ENCODE measurements at places on chromosomes 2 and 18. TPM values are rescaled to one million over a fixed set of nuclear protein-coding genes. Genes with fewer than 3 reads are reported as not detected.

LOXHD1 gene
- not detected for total RNA-seq

GREB1 gene
- total RNA-seq = 0.62 TPM

DNA sequence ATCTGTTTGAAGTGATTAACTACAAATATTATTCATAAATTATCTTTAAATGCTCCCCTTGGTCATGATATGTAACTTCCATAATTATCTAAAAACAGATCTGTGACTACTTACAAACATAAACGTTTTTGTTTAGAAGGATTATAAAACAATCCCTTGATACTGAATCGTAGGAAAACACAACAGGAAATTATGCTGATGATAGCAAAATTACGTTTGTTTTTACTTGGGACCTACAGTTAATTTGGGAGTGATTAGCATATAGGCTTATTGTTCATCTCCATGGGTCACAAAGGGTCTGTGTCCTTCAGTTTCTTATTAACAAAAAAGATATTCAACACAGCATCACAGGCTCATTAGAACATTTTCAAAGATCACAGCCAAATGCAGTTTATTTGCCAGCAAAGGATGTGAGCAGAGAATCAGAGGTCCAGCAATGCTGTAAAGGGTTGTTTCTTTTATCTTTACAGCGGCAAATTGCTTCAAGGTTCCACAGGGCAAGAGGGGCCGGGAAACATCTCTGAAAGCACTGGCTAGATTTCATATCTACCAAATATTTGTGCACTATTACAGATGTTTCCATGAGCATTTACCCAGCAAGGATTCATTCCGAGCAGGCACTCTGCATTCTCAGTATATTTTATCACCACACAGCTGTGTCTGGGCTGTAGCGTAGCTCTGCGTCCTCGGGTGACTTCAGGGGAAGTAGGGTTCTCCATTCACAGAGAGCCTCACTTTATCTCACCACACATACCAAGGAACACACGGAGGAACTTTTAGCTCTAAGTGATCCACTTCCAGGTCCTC is 4.1 kb downstream of the CCDC195 start:
- DNase-seq = no peak

DNA sequence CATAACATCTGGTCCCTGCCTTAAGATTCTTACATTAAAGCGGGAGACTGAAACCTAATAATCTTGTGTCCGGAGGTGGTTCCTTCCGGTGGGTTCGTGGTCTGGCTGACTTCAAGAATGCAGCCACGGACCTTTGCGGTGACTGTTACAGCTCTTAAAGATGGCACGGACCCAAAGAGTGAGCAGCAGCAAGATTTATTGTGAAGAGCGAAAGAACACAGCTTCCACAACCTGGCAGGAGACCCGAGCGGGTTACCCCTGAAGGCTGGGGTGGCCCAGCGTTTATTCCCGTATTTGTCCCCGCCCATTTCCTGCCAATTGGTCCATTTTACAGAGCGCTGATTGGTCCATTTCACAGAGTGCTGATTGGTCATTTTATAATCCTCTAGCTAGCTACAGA is 122.3 kb upstream of the SIX2 start:
- peak; percentile 23 for DNase-seq

GRCh38 chr2:8158711-8159110 is 523.1 kb upstream of the ID2 start:
- no peak for DNase-seq

GRCh38 chr2:45651415-45652089 is at the start of gene PRKCE:
TSS of gene PRKCE (plus strand) at chr2:45651675.
- DNase-seq = peak; percentile 47
